ENCODE measurements at places on chromosomes 13 and 19.

- no peak for DNase-seq
Observed at GRCh38 chr13:95087746-95088305, 213.4 kb downstream of the ABCC4 start.

DNA sequence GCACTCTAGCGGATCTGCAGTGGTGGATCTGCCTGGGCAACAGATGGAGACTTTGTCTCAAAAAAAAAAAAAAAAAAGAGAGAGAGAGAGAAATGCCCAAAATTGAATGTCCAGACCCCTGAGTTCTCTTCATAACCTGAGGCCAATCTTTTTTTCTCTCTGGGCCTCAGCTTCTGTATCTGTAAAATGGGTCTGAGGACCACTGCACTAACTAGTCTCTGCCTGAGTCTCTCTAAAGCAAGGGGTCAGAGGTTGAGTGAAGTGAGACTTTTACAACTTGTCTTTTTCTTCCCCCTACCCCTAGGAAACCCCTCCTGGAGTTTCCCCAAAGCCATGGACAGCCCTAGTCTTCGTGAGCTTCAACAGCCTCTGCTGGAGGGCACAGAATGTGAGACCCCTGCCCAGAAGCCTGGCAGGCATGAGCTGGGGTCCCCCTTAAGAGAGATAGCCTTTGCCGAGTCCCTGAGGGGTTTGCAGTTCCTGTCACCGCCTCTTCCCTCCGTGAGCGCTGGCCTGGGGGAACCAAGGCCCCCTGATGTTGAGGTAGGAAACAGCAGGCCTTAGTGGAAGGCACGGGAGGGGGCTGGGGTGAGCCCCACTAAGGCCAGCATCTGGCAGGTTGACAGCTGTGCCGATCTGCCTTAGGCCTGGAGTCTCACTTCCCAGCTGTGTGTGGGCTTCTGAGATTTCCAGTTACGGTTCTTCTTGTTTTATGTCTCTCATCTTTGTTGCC, 1.8 kb downstream of the TMEM91 start:
- DNase-seq = peak; percentile 27

GRCh38 chr19:50551715-50552187, 16.5 kb downstream of the LRRC4B start:
- DNase-seq = no peak

GRCh38 chr19:8654591-8655339, 24.3 kb downstream of the NFILZ start:
- peak; percentile 27 for DNase-seq

DNA sequence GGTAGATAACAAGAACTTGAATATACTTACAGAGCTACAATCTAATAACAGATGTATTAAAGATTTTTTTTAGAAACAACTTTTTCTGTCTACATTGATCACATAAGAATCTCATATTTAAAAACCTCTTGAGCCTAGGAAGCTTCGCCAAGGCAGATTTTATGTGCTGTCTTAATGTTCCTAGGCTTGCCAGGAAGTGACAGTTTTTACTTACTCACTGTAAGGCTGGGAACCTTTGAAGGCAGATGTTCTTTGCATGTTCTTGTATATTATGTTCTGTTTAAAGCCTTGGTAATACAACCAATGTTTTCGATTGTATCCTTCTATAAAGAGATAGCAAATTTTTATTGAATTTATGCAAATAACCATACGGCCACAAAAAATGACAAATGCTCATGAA, 492.7 kb downstream of the GPC5 start:
- DNase-seq = no peak

GRCh38 chr13:78197231-78197630, 278.6 kb upstream of the EDNRB start:
- DNase-seq = no peak

GRCh38 chr13:35843272-35843671, 287.9 kb downstream of the DCLK1 start:
- no peak for DNase-seq
